ENCODE measurements at places on chromosomes 6 and 20. TPM values are rescaled to one million over a fixed set of nuclear protein-coding genes. Genes with fewer than 3 reads are reported as not detected.

WFDC10B gene
- total RNA-seq, result 0.54 TPM

MAP7 gene
- total RNA-seq, result 67.0 TPM

SLC9A8 gene
- total RNA-seq, result 6.2 TPM

CDH22 gene
- total RNA-seq, result 0.39 TPM

KHDC1L gene
- not detected for total RNA-seq

C6orf118 gene
- 0.58 TPM for total RNA-seq

MAFB gene
- total RNA-seq, result 1.8 TPM

RNF182 gene
- total RNA-seq, result 13.0 TPM

FAM209A gene
- total RNA-seq, result not detected

HSPA12B gene
- total RNA-seq, result 4.9 TPM

BPIFB1 gene
- total RNA-seq, result not detected

TXLNB gene
- total RNA-seq, result 0.17 TPM

KLHDC3 gene
- total RNA-seq, result 182 TPM

BRD2 gene
- 179 TPM for total RNA-seq

RCAN2 gene
- total RNA-seq, result 8.1 TPM

RBM24 gene
- 0.38 TPM for total RNA-seq

GFRA4 gene
- total RNA-seq, result not detected

PKIB gene
- total RNA-seq, result 73.3 TPM

C20orf202 gene
- total RNA-seq, result not detected

BMP2 gene
- 3.6 TPM for total RNA-seq

CLDN20 gene
- not detected for total RNA-seq

C2 gene
- total RNA-seq, result 0.26 TPM

UBD gene
- not detected for total RNA-seq

PSMA7 gene
- 361 TPM for total RNA-seq

SYNDIG1 gene
- total RNA-seq, result 5.9 TPM

GLP1R gene
- total RNA-seq, result 2.6 TPM

MUC21 gene
- not detected for total RNA-seq

OLIG3 gene
- total RNA-seq, result 0.60 TPM

BTBD3 gene
- total RNA-seq, result 47.7 TPM

SIRPD gene
- not detected for total RNA-seq

KIF25 gene
- 2.0 TPM for total RNA-seq

ZBTB12 gene
- total RNA-seq, result 42.1 TPM

SLPI gene
- total RNA-seq, result not detected

CST5 gene
- total RNA-seq, result not detected

MOG gene
- total RNA-seq, result 0.31 TPM

MCHR2 gene
- total RNA-seq, result not detected

EPHA7 gene
- 6.8 TPM for total RNA-seq

ZC3H12D gene
- total RNA-seq, result 0.07 TPM

IPCEF1 gene
- total RNA-seq, result 0.44 TPM

TRIM31 gene
- total RNA-seq, result not detected

HMGCLL1 gene
- total RNA-seq, result 0.41 TPM

PNLDC1 gene
- 0.44 TPM for total RNA-seq

ZFAND3 gene
- total RNA-seq, result 44.8 TPM

DNAH8 gene
- not detected for total RNA-seq

NANP gene
- total RNA-seq, result 6.2 TPM

NRN1 gene
- total RNA-seq, result 0.26 TPM

TGM3 gene
- not detected for total RNA-seq

PSORS1C2 gene
- total RNA-seq, result not detected

All from H1 (cell line).